ENCODE measurements at places on chromosomes 7 and 10. TPM values are rescaled to one million over a fixed set of nuclear protein-coding genes. Genes with fewer than 3 reads are reported as not detected.

- H3K36me3 ChIP-seq: no peaks in the 10 kb centered on the region
- DNase-seq: no peak
- H3K27me3 ChIP-seq: peaks cover 38% of the 10 kb centered on the region
These were observed 5.2 kb upstream of the NKX6-2 start for GRCh38 chr10:132790934-132791829.

TUBB8 gene
- not detected for total RNA-seq

MMD2 gene
- 0.71 TPM for total RNA-seq

DNA sequence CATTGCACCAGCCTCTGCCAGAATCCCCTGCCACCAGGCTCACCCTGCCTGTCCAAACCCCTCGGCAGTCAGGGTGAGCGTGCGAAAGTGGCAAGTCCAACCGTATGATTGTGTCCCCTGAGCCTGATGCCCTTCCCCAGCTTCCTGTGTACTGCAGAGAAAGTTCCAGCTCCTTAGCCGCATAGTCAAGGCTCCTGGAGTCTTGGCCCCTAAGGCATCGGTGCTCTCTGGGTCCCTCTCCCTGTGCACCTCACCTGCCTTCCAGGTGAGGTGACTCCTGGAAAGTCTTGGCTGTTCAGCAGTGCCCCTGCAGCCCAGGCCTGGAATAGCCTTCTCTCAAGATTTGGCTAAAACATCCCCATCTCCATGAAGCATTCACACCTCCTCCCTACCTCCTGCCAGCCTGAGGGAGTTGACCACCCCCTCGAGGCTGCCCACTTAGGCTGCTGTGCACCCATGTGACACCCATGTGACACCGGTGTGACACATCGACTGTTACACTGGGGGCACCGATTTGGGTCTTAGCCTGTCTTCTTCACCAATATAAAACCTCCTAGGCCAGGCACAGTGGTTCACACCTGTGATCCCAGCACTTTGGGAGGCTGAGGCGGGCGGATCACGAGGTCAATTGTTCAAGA is 56.1 kb upstream of the ELN start:
- H3K36me3 ChIP-seq: no peaks in the 10 kb centered on the region
- H3K4me3 ChIP-seq: no peak overlapping the region
- DNase-seq: no peak

DNA sequence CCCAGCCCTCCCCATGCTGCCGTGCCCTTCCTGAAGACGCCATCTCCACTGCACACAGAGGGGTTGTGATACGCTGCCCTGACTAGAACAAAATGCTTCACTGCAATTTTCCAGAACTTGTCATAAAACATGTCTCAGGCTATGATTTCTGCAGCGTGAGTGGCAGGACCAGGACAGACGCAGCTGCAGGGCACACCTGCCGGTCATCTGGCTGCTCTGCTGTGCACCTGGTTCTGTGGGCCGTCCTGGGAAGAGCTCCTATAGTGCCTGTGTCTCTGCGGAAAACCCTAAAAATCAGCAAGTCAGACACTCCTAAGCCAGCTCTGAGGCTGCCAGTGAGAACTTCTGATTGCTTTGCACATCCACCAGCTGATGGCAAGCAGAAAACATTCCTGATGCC is 39.7 kb upstream of the DIP2C start:
- no peaks in the 10 kb centered on the region for H3K36me3 ChIP-seq
- no peak overlapping the region for H3K4me3 ChIP-seq
- no peak for DNase-seq
- H3K4me1 ChIP-seq: no peaks in the 10 kb centered on the region

DNA sequence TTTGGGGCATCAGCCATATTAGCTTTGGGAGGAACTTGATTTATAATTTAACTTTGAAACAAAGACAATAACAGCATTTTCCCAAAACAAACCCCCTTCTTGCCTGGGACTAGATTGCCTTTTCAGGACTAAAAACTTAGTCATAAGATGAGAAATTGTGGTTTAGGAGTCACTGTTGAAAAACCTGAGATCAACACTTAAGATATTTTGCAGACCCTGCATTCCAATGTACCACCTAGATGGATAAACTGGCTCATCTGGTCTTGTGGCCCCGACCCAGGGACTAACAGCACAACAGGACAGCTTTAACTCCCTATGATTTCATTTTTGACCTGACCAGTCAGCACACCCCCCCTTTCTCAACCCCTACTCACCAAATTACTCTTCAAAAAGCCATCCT is 1165.4 kb downstream of the XPNPEP1 start:
- H3K27ac ChIP-seq: no peak overlapping the region
- no peaks in the 10 kb centered on the region for H3K4me1 ChIP-seq
- no peaks in the 10 kb centered on the region for H3K36me3 ChIP-seq
- H3K27me3 ChIP-seq: no peaks in the 10 kb centered on the region

- no peaks in the 10 kb centered on the region for H3K36me3 ChIP-seq
- no peak overlapping the region for H3K4me3 ChIP-seq
- no peaks in the 10 kb centered on the region for H3K4me1 ChIP-seq
- H3K27me3 ChIP-seq: no peaks in the 10 kb centered on the region
These were observed 359.7 kb upstream of the ZNF32 start for GRCh38 chr10:44008270-44008916.

DNA sequence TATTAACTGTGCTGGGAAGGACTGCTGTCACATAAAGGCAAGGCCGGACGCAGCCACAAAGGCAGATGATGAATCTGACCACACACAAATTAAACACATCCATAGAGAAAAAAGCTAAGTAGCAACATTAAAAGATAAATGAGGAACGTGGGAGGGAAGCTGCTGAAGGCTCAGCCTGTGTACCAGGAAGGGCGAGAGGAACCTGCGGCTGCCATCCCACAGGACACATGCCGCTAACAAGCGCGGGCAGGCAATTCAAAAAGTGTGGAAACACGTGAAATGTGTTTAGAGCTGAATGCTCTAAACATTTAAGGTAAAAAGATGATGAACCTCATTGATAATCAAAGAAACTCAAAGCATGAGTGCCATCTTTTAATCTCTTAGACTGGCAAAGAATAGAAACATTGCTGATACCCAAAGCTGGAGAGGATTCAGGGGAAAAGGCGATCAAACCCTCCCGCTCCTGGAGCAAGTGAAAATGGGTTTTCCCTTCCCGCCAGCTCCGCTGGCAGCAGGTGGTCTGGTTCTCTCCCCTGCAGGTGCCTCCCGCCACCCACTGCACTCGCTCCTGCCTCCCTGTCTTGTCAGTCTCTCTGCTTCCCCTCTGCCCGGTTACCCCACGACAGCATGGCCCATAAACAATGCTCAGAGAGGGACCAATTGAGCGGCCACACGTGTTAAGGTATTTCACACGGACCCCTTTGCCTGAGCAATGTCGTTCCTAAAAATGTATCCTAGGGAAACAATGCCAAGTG is 4.2 kb downstream of the STK32C start:
- no peaks in the 10 kb centered on the region for H3K27me3 ChIP-seq
- no peaks in the 10 kb centered on the region for H3K36me3 ChIP-seq
- DNase-seq: peak; percentile 56
- peaks cover 11% of the 10 kb centered on the region for H3K4me1 ChIP-seq
- no peak overlapping the region for H3K4me3 ChIP-seq

DNA sequence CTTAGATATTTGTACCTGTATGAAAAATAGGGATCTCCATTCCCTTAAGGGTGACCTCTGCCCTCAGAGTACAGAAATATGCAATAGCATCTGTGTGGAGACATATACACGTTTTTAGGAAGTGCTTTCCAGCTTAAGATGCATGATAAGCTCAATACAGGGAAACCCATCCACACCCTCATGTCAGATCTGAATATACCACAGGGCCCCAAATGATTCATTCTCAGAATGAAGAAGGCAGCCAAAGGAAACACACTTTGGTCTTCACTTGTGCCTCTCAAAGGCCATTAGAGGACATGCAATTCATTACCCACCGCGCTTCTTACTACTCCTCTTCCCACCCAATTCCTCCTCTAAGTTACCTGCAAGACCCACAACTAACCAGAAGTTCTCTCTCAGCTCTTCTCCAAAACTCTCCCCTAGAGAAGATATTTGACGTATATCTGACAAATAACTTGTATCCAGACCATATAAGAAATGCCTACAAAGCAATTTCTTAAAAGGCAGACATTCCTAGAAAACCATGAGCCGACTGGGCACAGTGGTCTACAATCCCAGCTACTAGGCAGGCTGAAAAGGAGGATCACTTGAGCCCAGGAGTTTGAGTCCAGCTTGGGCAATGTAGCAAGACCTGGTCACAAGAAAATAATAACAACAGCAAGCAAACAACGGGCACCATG is 103.0 kb downstream of the OAT start:
- DNase-seq: no peak
- no peaks in the 10 kb centered on the region for H3K4me1 ChIP-seq
- no peaks in the 10 kb centered on the region for H3K36me3 ChIP-seq
- no peak overlapping the region for H3K27ac ChIP-seq
- H3K27me3 ChIP-seq: no peaks in the 10 kb centered on the region

DNA sequence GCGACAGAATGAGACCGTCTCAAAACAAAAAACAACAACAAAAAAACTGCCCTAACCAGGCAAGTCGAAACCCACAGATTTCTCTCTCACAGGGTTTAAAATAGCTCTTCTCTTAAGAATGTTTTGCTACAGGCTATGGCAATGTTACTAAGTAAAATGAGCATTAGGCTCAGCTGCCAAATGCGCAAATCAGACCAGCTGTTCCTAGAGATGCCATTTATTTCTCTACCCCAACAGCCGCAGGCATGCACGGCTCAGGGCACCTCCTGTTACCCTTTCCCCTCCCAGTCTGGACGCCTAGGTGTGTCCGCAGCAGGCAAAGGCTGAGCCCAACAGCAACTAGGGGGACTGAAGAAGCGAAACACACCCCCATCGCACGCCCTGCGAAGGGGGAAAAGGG is 168.3 kb upstream of the MBL2 start:
- no peaks in the 10 kb centered on the region for H3K27me3 ChIP-seq
- H3K4me3 ChIP-seq: no peak overlapping the region
- no peaks in the 10 kb centered on the region for H3K36me3 ChIP-seq
- no peaks in the 10 kb centered on the region for H3K4me1 ChIP-seq
- no peak for DNase-seq
